ENCODE measurements at places on chromosomes 3 and 15.

GRCh38 chr15:73385205-73385604 is 16.4 kb upstream of the HCN4 start:
- DNase-seq = no peak

DNA sequence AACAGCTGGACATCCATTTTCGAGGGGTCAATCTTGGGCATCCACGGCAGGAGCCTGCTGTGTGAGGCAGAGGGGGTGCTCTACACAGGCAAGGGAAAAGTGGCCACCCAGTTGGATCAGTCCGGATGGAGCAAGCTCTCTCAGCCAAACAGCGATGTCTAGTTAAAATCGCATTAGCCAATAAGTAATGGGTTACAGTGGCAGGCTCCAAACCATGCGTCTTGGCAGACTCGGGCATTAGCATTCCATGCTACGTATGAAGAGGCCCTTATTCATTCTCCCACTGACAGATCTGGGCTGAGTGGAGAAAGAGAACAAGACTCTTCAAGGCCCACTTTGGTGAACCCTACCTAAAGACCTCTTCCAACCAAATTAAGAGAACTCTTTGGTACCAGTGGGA is 49.3 kb downstream of the CCNB2 start:
- DNase-seq = no peak

- no peak for DNase-seq
Measured at GRCh38 chr3:110293660-110294059, 778.0 kb upstream of the NECTIN3 start.

- no peak for DNase-seq
Measured at GRCh38 chr3:113051787-113052186, 61.0 kb downstream of the GTPBP8 start.

- no peak for DNase-seq
Measured at GRCh38 chr3:188513662-188514328, 359.8 kb downstream of the LPP start.

- peak; percentile 58 for DNase-seq
Measured at GRCh38 chr15:31364301-31365031, 37.8 kb downstream of the KLF13 start.

- DNase-seq = peak; percentile 24
Measured at GRCh38 chr15:82849556-82850512, 40.4 kb downstream of the WHAMM start.

GRCh38 chr3:110564674-110565073 is 506.9 kb upstream of the NECTIN3 start:
- no peak for DNase-seq

DNA sequence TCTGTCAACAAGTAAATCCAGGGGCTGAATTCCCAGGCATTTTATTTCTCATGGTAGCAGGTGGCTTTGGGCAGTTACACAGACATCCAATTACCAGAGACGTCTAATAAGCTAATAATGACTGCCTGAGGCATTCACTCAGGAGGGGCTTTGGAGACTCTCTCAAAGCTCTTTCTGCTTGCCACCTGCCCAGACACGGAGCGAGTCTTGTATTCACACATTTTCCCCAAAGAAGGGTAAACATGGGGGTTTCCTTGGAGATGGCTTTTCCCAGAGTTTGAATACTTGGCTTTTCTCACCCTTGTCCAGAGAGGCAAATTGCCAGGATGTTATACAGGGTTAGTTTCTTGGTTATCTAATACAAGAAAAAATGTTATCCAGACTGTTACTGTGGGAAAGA is 132.6 kb downstream of the DIPK2A start:
- no peak for DNase-seq

- DNase-seq = no peak
Measured at GRCh38 chr3:138023754-138024153, 13.8 kb downstream of the CLDN18 start.

- DNase-seq = no peak
Measured at GRCh38 chr15:60614028-60614427, 135.1 kb upstream of the ICE2 start.

- DNase-seq = no peak
Measured at GRCh38 chr15:70210528-70210927, 112.8 kb upstream of the TLE3 start.

GRCh38 chr15:59268168-59268851 is 61.7 kb downstream of the LDHAL6B start:
- DNase-seq = no peak

DNA sequence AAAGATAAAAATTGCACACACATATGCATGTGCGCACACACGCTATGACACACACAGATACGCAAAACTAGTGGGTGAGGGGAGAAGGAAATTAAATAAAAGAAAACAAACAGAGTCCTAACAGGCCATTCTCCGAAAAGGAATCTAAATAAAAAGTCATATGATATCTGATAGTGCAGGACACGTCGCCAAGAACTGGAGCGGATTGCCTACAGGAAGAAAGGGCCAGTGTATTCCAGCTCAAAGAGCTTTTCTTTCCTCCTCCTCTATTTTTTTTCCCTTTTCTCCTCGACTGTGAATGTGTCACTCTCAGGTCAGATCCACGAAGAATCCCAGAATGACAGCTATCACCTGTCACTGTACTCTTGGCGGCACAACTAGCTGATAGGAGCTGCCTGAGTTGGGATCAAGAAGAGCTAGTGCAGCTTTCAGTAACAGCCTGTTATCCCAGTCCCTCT is 157.8 kb downstream of the TIGIT start:
- no peak for DNase-seq

- no peak for DNase-seq
Measured at GRCh38 chr3:13167064-13167743, 94.0 kb upstream of the IQSEC1 start.

DNA sequence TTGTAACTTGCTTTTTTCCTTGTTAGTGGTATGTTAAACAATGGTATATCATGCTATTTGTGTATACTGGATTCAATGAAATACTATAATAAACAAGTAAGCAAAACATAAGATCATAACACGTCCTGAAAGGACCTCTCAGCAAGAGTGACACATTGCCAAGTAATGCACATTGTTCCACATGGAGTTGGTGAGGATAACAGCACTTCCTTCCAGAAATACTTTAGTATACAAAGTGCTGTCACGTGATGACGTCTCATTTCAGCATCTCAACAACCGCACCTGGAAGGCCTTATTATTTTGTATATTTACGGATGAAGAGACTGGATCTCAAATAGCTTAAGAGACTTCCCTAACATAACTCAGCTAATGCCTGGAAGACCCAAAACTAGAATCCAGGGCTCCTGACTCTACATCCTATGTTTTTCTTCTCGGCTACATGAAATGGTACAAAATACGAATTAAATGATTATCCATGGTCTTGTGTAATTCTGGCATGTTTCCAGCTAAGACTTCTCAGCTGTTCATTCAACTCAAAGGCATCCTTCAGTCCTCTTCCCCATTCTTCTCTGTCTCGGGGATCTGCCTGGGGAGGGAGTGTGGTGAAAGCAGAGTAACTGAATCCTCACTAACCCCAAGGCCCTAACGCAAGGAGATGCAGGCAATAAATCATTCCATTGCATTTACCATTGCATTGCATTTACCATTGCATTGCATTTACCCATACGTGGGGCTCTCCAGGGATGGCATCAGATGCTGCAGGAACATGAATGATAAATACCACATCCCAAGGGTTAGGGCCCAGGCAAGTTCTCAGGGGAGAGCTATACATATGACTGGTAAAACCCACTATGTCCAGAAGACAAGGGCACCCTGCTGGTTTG is 79.2 kb downstream of the LIPC start:
- no peak for DNase-seq

DNA sequence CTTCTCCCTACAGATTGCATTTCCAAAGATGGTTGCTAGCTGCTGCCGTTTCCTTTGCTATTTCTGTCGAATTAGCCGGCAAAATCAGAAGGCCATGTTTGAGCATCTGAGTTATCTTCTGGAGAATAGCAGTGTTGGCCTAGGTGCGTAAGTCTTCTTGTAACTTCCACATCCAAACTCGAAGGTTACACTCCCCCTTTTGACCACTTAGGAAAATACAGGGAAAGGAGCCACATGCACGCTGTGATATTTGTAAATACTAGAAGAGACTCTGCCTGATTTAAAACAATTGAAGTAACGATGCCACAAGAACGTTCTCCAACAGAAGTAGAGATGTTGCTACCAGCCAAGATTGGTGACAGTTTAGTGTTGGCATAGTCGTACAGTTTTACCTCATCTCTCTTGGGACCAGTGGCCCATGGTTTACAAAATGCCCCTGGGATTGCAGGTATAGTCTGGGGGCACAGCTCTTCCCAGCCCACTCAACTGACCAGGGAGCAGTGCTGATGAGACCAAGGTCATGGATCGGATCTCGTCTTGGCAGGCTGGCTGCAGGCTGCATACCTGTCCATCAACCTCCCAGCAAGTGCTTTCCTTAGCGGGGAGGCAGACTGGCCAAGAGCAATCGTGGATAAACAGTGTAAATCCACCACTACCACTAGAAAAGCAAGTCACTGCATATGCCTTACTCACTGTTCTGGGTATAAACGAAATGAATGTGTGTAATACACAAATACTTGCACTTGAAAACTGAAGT is 268.4 kb upstream of the CHRM5 start:
- DNase-seq = no peak

- DNase-seq = no peak
Measured at GRCh38 chr3:108357042-108357441, 60.7 kb downstream of the HHLA2 start.

DNA sequence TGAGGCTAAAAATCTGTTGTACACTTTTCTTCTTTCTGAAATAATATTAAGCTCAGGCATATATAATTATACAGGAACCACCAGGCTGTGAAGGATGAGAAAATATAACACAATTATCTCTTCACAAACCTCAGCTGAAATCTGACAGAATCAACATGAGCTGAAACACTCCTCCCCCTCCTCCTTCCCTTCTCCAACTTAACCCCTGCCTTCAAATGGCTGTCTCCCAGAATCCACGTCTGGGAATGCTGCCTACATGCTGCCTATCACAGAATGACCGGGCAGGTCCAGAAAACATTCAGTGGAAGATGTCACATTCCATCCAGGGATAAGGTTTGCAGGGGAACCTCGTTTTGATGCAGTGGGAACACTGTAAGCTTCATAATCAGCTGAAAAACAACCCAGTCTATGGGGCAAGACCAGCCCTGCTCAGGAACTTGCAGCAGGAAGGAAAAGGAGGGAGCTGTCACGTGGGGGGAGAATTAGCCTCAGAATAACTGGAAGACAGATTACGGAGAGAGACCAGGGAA is 44.0 kb upstream of the SEMA6D start:
- DNase-seq = no peak

All from stimulated activated CD4-positive, alpha-beta T cell treated with anti-CD3 and anti-CD28 coated beads, Interleukin-4, amount 100 ng/mL, for 4 hours (primary cell).